ENCODE measurements at places on chromosomes 13 and 19. TPM values are rescaled to one million over a fixed set of nuclear protein-coding genes. Genes with fewer than 3 reads are reported as not detected.

The DDA1 gene
- total RNA-seq = 37.1 TPM

The DAPK3 gene
- total RNA-seq = 43.3 TPM

The ZNF491 gene
- 0.67 TPM for total RNA-seq

- DNase-seq = no peak
- no peak overlapping the region for H3K4me3 ChIP-seq
- no peaks in the 10 kb centered on the region for H3K36me3 ChIP-seq
- no peak overlapping the region for H3K27ac ChIP-seq
- H3K4me1 ChIP-seq = no peaks in the 10 kb centered on the region
Measured at GRCh38 chr13:64371045-64371444, 2859.1 kb downstream of the PCDH9 start.

DNA sequence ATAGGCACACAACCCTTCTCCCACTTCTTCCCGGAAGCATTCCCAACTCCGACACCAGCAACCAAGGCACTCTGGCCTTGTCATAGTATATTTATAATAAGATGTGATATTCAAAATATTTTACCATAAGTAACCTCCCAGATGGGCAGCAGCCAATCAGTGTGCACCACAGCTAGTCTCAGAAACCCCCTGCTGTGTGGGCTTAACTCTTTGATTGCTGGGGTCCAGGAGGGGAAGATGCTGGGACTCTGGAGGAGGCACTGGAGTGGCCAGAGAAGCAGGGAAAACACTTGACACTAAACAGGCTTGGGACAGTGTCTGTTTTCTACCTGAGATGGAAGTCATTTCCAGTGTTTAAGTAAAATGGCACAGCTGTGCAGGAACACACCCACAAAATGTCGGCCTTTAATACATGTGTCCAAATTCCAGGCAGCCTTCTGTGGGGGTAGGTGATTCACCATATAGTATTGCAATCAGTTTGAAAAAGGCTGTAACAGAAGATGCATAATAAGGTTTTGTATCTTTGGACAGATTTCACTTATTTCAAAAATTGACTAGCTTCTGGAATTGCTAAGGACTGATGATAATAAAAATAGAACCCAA is 100.7 kb downstream of the MBNL2 start:
- H3K4me1 ChIP-seq = no peaks in the 10 kb centered on the region
- no peak overlapping the region for H3K4me3 ChIP-seq
- H3K36me3 ChIP-seq = no peaks in the 10 kb centered on the region
- DNase-seq = no peak
- H3K27me3 ChIP-seq = no peaks in the 10 kb centered on the region

- no peak overlapping the region for H3K4me3 ChIP-seq
- H3K27ac ChIP-seq = no peak overlapping the region
- no peaks in the 10 kb centered on the region for H3K36me3 ChIP-seq
- no peak for DNase-seq
- no peaks in the 10 kb centered on the region for H3K4me1 ChIP-seq
Measured at GRCh38 chr13:98293570-98294142, 116.6 kb upstream of the RNF113B start.

GRCh38 chr13:33624740-33625139 is 193.2 kb upstream of the RFC3 start:
- H3K4me3 ChIP-seq = no peak overlapping the region
- no peaks in the 10 kb centered on the region for H3K27me3 ChIP-seq
- peak overlapping the region; percentile 58 for H3K27ac ChIP-seq
- no peaks in the 10 kb centered on the region for H3K36me3 ChIP-seq
- no peak for DNase-seq

GRCh38 chr13:55199134-55199533 is 1941.6 kb upstream of the PRR20A start:
- H3K4me3 ChIP-seq = no peak overlapping the region
- DNase-seq = no peak
- H3K27ac ChIP-seq = no peak overlapping the region
- no peaks in the 10 kb centered on the region for H3K36me3 ChIP-seq
- no peaks in the 10 kb centered on the region for H3K4me1 ChIP-seq
- no peaks in the 10 kb centered on the region for H3K27me3 ChIP-seq

- no peak overlapping the region for H3K27ac ChIP-seq
- no peak overlapping the region for H3K4me3 ChIP-seq
- DNase-seq = no peak
- H3K4me1 ChIP-seq = peaks cover 21% of the 10 kb centered on the region
Measured at GRCh38 chr13:113740661-113741060, 18.4 kb upstream of the TMEM255B start.

DNA sequence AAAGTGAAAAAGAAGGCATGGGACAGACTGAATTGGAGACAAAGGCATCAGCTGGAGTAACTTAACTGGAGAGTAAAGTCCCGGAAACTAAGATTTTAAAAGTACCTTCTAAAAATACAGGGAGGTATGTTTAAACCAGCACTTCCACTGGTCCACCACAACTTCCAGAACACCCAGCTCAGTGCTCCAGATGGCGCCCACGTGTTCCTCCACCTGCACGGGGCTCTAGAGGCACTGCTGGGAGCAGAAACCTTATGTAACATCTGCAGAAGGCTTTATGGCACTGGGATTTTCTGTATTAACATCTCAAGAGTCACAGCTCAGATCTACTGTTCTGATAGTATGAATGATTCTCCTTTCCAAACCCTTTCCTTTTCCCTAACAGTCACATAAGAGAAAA is 252.1 kb downstream of the DCLK1 start:
- H3K4me1 ChIP-seq = no peaks in the 10 kb centered on the region
- H3K27ac ChIP-seq = no peak overlapping the region
- no peak overlapping the region for H3K4me3 ChIP-seq
- no peak for DNase-seq

DNA sequence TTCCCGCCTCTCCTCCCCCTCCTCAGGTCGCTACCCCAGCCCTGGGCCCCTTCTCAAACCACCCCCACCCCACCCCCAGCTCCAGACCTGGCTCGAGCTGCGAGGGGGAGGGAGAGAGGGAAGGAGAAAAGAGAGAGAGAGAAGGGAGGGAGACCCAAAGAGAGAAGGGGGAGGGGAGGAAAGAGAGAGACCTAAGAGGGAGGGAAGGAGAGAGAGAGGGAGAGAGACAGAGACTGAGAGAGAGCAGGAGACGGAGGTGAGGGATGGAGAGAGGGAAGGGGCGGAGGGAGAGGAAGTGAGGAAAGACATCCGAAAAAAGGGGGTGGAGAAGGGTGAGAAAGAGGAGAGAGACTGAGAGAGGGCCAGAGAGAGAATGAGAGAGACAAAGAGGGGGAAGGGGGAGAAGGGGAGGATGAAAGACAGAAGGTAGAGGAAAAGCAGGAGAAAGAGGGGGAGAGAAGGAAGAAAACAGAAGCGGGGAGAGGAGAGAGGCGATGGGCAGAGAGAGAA is 2.0 kb upstream of the SPACA6 start:
- DNase-seq = no peak
- peaks cover 6% of the 10 kb centered on the region for H3K4me1 ChIP-seq
- H3K27ac ChIP-seq = peak overlapping the region; percentile 19
